ENCODE measurements at places on chromosomes 7 and 10. TPM values are rescaled to one million over a fixed set of nuclear protein-coding genes. Genes with fewer than 3 reads are reported as not detected.

GRM3 gene
- polyA plus RNA-seq = 0.79 TPM

TCAF2 gene
- polyA plus RNA-seq = 0.09 TPM

AMPH gene
- 5.2 TPM for polyA plus RNA-seq

KIAA1549 gene
- 3.6 TPM for polyA plus RNA-seq

RTKN2 gene
- 11.7 TPM for polyA plus RNA-seq

RSPH10B2 gene
- polyA plus RNA-seq = 0.64 TPM

CHCHD1 gene
- 187 TPM for polyA plus RNA-seq

ICA1 gene
- 75.4 TPM for polyA plus RNA-seq

WIPF3 gene
- polyA plus RNA-seq = 10.0 TPM

SLC16A9 gene
- polyA plus RNA-seq = 6.0 TPM

NPFFR1 gene
- 0.05 TPM for polyA plus RNA-seq

CYP2C8 gene
- 1.2 TPM for polyA plus RNA-seq

ZNF488 gene
- 2.5 TPM for polyA plus RNA-seq

GPR37 gene
- polyA plus RNA-seq = 3.7 TPM

SLC35B4 gene
- polyA plus RNA-seq = 22.6 TPM

PCLO gene
- 8.6 TPM for polyA plus RNA-seq

FAM13C gene
- 0.94 TPM for polyA plus RNA-seq

TAS2R39 gene
- not detected for polyA plus RNA-seq

LRRC72 gene
- polyA plus RNA-seq = not detected

SEC31B gene
- 2.9 TPM for polyA plus RNA-seq

GPER1 gene
- 0.89 TPM for polyA plus RNA-seq

TMEM196 gene
- polyA plus RNA-seq = 0.57 TPM

SSC4D gene
- 9.7 TPM for polyA plus RNA-seq

HYAL4 gene
- polyA plus RNA-seq = not detected

MYL7 gene
- 4.8 TPM for polyA plus RNA-seq

SNX13 gene
- polyA plus RNA-seq = 6.9 TPM

GCK gene
- 7.7 TPM for polyA plus RNA-seq
